ENCODE measurements at places on chromosomes 1 and 21.

- no peak for DNase-seq
These were observed 1.2 kb downstream of the NEXN start for GRCh38 chr1:77889671-77890070.

DNA sequence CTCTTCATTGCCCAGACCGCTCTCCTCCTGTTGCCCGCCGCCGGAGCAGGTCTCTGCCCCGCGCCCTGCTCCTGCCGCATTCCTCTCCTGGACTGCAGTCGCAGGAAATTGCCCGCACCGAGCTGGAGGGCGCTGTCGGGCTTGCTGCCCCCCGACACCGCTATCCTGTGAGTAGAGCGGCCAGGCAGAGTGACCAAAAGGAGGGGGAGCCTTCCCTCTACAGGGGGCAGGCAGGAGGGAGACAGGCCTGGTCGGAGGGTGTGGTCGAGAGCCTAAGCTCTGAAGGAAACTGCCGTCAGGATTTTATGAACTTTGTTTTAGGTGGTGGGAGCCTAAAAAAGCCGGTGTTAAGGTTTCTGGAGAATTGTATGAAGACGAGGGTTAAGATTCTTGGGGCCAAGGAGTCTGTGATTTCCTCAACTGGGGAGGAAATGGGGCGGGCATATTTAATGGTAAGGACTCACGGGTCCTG lies 517 bp downstream of the LRIG2 start:
- no peak for DNase-seq

DNA sequence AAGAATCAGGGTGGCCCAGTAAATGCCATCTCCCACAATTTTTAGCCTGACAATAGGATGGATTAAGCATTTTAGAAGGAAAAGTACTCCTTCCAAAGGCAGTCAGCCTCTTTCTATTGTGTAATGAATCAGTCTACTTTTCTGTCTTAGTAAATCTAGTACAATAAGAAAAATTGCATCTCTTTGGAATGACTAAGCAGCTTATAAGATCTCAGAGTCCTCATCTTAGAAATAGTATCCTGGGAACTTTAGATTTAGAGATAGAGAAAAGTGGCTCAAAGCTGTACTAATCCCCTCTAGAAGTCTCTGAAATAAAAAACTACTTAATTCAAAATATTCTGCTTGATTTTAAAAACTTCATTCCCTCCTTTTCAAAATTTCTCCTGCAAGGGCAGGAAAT lies 81.4 kb downstream of the SLC44A5 start:
- DNase-seq = no peak

DNA sequence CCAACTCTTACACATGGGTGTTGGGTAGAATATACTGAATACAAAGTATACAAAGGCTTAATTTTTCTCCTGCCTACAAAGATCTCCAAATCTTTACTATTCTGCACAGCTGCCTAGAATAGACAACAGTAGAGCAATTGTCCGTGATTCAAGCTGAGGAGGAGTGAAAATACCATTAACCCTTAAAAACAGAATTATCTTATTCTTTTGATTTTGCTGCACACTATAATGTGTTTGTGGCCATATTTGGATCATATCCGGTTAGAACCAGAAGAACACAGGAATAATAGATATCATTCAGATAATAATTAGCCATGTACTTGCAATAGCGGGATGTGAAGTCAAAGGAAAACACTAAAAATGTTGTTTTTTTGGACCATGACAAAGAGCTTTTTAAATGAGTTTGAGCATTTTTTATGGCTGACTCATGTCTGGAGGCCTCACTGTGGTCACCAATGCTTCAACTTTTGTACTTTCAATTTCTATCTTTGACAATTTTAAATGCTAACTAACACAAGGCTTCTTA lies 197.6 kb upstream of the FOXD3 start:
- DNase-seq = no peak

DNA sequence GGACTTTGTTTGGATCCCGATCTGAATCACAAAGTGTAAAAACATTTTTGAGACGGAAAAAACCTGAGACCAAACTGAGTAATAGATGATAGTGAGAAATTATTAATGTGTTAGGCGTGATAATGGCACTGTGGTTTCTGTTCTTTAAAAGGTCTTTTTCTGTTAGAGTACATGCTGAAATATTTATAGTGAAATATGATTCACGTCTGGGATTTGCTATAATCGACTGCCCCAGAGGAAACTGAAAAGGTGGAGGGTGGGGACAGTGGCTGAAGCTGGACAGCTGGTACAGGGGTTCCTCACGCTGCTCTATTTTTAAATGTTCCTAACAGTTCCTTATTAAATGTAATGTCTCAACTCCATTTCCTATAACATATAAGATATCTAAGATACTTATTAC lies 11.2 kb downstream of the URB1 start:
- no peak for DNase-seq

GRCh38 chr21:38743772-38744529 lies 61.8 kb upstream of the ETS2 start:
- no peak for DNase-seq

GRCh38 chr1:51518033-51518585 lies 957 bp downstream of the EPS15 start:
- DNase-seq = no peak

DNA sequence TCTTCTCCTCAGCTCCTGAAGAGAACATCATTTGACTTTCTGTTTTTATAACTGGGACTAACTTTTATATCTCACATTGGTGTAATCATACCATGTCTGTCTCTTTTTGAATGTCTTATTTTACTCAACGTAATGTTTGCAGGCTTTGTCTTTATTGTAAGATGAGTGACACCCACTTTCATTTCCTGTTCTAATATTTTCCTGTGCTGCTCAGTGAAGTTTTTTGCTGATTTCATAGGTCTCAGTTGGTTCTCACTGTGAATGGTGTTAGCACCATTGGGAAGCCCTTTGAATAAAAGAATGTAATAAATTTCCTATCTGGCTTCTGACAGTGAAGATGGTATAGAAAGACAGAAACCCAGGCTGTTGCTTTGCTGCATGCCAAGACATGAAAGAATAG lies 84.0 kb downstream of the RAVER2 start:
- no peak for DNase-seq

GRCh38 chr21:29511096-29511495 lies 212.4 kb downstream of the BACH1 start:
- DNase-seq = no peak

DNA sequence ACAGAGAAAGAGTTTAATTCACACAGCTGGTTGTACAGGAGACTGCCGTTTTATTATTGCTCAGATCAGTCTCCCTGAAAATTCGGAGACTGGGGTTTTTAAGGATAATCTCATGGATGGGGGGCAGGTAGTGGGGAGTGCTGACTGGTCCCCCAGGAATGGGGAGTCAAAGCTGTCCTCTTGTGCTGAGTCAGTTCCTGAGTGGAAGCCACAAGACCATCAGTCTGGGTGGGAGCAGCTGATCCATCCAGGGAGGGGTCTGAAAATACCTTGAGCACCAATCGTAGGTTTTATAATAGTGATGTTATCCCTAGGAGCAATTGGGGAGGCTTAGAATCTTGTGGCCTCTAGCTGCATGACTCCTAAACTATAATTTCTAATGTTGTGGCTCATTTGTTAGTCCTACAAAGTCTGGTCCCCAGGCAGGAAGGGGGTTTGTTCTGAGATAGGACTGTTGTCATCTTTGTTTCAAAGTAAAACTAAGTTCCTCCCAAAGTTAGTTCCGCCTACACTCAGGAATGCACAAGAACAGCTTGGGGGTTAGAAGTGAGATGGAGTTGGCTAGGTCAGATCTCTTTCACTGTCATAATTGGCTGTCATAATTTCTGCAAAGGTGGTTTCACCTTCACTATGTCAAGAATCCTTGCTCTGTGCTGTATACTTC lies 50.3 kb downstream of the TRAF5 start:
- no peak for DNase-seq

- DNase-seq = no peak
These were observed 7.3 kb upstream of the CAMK2N1 start for GRCh38 chr1:20493309-20493708.

DNA sequence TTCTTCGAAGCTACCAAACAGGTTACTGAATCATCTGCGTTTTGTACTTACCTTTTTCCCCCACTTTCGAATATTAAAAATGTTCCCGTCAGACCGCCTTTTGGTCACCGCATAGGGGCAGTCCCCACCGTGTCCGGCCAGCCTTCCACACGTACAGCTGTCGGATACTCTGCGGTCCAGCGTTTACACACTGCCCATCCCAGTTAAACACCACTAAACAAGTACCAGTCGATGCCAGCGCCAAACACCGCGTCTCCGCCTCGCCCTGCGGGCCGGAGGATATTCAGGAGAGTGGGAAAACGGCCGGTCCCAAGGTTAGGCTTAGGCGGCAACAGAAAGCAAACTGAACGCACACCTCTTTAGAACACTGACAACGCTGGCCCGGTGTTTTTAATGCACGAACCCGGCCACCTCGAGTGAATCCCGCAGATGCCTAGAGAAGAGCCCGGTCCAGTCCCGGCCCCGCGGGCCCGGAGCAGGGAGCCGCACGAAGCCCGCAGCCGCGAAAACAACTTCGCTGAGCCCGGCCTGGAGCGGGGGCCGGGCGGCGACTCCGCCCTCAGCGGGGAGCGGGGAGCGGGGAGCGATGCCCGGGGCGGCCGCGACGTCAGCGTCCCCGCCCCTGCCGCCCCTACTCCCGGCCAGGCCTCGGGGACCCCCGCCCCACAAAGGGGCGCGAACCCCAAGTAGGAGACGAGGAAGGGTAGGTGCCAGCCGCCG lies 730 bp upstream of the PHF13 start:
- no peak for DNase-seq

- no peak for DNase-seq
These were observed 18.5 kb upstream of the FAM89A start for GRCh38 chr1:231058416-231059109.

- DNase-seq = no peak
These were observed 242.6 kb downstream of the ZNF648 start for GRCh38 chr1:181818943-181819342.

- DNase-seq = no peak
These were observed 2.2 kb downstream of the CAMK1G start for GRCh38 chr1:209585672-209586071.

GRCh38 chr1:119490925-119491324 lies 16.1 kb upstream of the HSD3B1 start:
- no peak for DNase-seq

GRCh38 chr1:30450818-30451233 lies 272.6 kb downstream of the MATN1 start:
- DNase-seq = no peak

GRCh38 chr1:100861379-100861778 lies 33.3 kb downstream of the EXTL2 start:
- DNase-seq = no peak

DNA sequence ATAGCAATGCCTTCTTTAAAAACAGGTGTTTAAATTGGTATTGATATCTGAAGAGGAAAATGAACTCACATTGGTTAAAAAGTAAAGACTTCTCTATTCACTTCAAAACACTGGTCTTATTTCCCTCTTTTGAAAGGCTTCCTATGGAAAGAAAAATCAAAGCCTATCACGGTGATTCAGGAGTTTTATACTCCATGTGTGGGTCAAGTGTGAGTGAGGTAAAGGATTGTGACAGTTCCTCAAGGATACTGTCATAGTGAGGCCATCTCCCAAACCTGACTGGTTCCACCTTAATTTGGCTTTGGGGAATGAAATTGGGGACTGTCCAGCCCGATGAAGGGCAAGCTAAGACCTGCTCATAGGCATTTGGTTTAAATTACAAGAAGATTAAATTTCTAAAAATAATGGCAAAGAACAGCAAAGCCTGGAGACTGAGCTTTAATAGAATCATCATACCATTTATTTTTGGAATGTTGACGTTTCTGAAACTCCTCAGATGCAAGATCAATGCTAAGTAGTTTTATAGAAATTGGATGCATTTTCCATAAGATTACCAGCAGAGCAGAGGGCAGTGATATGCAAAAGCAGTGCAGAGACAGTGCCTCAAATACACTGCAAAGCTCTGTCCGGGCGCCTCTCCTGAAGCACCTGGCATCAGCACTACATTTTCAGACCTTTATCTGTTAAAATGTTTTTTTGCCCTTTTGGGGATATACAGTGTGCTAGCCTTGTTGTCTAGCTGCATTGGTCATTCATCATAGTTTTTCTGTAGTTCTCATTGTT lies 302.1 kb upstream of the SGIP1 start:
- DNase-seq = no peak

GRCh38 chr1:31595836-31596736 lies 19.8 kb downstream of the TINAGL1 start:
- DNase-seq = no peak

- DNase-seq = no peak
These were observed 23.0 kb upstream of the DMBX1 start for GRCh38 chr1:46466477-46467182.

GRCh38 chr21:34154878-34155277 lies 81.5 kb downstream of the MRPS6 start:
- DNase-seq = no peak

DNA sequence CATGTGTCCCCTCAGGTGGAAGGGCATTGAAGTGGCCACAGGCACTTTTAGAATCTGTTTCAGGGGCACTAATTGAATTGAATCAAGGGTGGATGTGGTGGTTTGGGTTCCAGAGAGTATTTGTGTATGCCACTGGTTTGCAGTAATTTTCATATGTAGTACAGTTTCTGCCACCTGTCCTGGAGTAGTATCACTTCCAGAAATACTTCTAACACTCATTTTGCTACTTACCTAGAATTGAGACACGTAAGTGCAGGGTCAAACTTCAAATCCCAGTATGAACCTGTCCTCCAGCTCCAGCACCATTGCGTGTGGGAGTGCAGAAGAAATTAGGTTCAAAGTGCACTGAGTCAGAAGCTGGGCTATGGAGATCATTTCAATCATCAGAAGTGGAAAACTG lies 26.8 kb downstream of the RSPH1 start:
- DNase-seq = no peak

GRCh38 chr1:25831569-25832196 lies 11.9 kb downstream of the MTFR1L start:
- DNase-seq = no peak

All from stimulated activated CD4-positive, alpha-beta T cell treated with anti-CD3 and anti-CD28 coated beads, TNF-alpha, amount 100 ng/mL, for 1 hour (primary cell).